ENCODE measurements at places on chromosomes 1 and 21. TPM values are rescaled to one million over a fixed set of nuclear protein-coding genes. Genes with fewer than 3 reads are reported as not detected.

Gene LRRC8C
- 8.5 TPM for total RNA-seq

Gene ANGEL2
- 27.4 TPM for total RNA-seq

Gene SMIM34
- not detected for total RNA-seq

Gene COL9A2
- 6.7 TPM for total RNA-seq

Gene ST6GALNAC5
- total RNA-seq, result 1.4 TPM

Gene SYNJ1
- total RNA-seq, result 2.5 TPM
